ENCODE measurements at places on chromosomes 7 and 10. TPM values are rescaled to one million over a fixed set of nuclear protein-coding genes. Genes with fewer than 3 reads are reported as not detected.

NUTM2A gene
- 0.33 TPM for total RNA-seq

AKR1C8 gene
- not detected for total RNA-seq

SEC23IP gene
- 51.2 TPM for total RNA-seq

NODAL gene
- total RNA-seq: not detected

CCL26 gene
- 1.2 TPM for total RNA-seq

MRPS24 gene
- total RNA-seq: 137 TPM

GATA3 gene
- total RNA-seq: not detected

SLC29A4 gene
- total RNA-seq: 0.90 TPM

ZNF727 gene
- not detected for total RNA-seq

BMI1 gene
- total RNA-seq: 60.9 TPM

PRF1 gene
- not detected for total RNA-seq

CRYGN gene
- 0.16 TPM for total RNA-seq

DNA sequence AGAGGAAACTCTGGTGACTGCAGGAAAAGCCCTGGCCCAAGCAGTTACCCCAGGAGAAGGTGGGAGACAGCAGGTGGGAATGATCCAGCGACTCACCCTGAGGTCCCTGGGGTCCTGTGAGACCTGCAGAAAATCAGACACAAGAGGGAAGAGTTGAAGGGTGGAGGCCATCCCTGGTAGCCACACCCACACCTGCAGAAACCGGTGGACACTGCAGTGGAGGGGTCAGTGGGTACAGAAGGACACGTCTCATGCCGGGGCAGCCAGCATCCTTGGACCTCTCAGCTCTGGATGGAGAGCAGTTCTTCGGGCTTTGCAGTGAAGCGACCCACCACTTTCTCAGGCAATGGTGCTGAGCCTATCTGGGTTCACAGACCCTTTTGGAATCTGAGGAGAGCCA, 39.0 kb downstream of the COL17A1 start:
- DNase-seq: no peak

GRCh38 chr7:67447297-67447696, 450.7 kb downstream of the TYW1 start:
- DNase-seq: no peak

- no peak for DNase-seq
These were observed 825.9 kb upstream of the IGFBP3 start for GRCh38 chr7:46746695-46747687.

DNA sequence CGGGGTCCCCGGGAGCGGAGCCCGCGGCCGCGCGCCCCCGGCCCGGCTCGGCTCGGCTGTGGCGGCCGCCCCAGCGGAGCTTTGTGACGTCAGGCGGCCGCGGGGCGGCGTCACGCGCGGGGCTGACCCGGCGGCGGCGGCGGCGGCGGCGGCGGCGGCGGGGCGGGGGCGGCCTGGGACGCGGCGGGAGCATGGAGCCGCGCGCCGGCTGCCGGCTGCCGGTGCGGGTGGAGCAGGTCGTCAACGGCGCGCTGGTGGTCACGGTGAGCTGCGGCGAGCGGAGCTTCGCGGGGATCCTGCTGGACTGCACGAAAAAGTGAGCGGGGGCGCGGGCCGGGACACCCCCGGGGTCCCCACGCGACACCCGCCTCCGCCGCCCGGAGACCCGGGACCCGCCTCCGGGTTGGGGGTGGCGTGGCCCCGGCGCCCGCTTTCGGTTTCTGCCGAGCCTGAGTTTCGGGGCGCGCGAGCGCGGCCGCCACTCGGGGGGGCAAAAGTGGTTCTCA, at the start of gene PWWP2B:
PWWP2B (plus strand) TSS at position 165 of the 506 bp plus-strand sequence; CDS start at position 192, 27 bp downstream.
- no peak for DNase-seq

DNA sequence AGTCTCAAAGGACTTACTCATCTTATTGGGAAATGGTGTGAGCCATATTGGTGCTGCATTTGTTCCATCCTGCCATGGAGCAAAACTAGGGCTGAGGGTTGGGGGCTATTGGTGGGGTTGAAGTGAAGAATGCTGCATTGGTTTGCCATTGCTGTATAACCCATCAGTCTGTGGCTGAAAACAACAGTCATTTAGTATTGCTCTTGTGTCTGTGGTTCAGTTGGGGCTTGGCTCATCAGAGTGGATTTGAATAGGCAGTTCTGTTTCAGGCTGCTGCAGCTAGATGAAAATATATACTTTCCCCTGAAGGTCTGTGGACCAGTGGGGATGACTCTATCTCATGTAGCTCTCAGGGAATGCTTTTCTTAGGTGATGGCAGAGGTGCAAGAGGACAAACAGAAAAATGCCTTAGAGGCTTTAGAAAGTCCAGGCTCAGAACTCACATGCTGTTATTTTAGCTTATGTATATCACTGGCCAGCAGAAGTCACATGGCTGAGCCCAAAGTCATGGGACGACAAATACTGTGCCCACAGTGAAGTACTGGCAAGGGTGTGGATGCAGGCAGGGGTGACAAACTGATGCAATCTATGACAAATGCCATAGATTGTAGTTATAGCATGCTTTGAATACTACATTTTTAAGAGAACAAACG, 15.2 kb upstream of the EXOC6 start:
- no peak for DNase-seq

- DNase-seq: no peak
These were observed 42.5 kb downstream of the ABLIM1 start for GRCh38 chr10:114615600-114616007.

DNA sequence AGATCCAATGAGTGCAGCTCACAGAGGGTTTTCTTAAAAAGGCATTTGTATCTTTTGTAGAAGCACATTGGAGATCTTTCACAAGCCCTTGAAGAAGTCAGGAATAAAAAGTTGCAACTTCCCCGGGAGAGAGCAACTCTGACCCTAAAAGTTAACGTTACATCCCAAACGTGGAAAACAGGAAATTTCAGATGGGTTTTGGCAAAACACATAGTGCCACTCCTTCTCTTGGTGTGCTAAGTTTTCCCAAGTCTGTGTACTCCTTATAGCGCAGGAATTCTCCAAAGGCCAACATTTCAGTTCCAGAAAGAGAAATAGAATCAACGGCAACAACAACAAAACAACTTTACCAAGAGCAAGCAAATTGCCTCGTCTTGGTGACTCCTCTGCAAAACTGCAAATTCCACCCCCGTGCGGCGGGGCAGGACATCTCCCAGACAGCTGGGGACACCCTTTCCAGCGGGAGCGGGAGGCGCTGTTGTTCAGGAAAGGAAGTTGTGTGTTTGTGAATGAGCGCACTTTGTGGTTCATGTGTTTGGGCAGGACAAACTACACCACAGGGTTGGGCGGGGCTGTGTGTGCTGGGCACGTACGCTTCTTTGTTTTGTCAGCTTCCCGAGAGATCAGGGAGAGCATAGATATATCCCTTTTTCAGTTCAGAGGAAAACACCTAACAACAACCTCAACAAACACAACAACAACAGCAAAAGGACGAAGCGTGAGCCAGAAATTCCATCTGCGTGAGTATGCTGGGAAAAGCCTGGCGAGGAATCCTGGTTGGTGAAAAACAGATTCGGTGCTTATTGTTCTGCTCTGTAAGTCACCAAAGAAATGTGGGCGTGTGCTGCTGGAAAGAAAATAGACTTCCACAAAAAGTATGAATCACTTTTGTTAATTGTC, 294.7 kb upstream of the PITRM1 start:
- DNase-seq: peak; percentile 99

DNA sequence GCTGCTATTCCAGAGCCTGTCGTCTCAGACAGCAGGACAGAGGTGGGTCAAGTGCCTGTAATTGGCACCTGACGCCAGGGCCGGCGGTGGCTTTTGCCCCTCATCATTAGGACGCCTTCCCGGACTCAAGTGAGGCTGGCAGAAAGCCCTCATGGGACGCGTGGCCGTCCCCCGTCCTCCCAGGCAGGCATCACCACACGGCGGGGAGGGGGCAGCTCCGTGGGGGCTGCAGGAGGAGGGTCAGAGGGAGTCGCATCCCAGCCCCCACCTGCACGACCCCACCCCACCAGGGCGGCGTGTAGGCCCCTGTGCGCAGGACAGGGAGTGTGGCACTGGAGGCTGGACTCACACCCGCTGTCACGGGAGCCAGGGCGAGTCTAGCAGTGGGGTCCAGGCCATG, 16.3 kb downstream of the CFAP46 start:
- no peak for DNase-seq

- no peak for DNase-seq
These were observed 84.0 kb upstream of the TMEM248 start for GRCh38 chr7:66837007-66837406.

DNA sequence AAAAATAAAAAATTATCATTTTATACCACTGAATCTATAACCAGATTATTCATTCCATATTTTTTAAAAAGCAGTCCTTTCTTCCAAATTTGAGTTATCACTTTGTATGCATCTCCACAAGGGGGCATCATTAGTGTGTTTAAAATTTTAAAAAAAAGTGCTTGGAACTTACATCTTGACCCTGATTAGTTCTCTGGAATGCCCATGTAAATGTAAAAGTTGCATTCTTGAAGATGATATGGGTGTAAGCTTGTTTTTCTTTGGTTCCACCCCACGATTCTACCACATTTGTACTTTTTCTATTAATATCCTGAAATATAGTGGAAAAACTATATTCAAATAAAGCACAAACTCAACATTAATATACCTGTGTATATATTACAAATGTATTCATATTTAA, 144.9 kb downstream of the ELAPOR2 start:
- DNase-seq: peak; percentile 49

Measured in fibroblast of the aortic adventitia (primary cell).